Stimulated activated CD4-positive, alpha-beta T cell treated with anti-CD3 and anti-CD28 coated beads, TNF-alpha, amount 100 ng/mL, for 1 hour (primary cell): ENCODE measurements at places on chromosomes 6 and 20.

GRCh38 chr6:74891349-74891831 lies 314.5 kb downstream of the COL12A1 start:
- DNase-seq, result no peak

GRCh38 chr6:35216412-35216732 lies 2.6 kb downstream of the SCUBE3 start:
- no peak for DNase-seq

GRCh38 chr6:161584051-161584450 lies 310.2 kb upstream of the AGPAT4 start:
- no peak for DNase-seq

DNA sequence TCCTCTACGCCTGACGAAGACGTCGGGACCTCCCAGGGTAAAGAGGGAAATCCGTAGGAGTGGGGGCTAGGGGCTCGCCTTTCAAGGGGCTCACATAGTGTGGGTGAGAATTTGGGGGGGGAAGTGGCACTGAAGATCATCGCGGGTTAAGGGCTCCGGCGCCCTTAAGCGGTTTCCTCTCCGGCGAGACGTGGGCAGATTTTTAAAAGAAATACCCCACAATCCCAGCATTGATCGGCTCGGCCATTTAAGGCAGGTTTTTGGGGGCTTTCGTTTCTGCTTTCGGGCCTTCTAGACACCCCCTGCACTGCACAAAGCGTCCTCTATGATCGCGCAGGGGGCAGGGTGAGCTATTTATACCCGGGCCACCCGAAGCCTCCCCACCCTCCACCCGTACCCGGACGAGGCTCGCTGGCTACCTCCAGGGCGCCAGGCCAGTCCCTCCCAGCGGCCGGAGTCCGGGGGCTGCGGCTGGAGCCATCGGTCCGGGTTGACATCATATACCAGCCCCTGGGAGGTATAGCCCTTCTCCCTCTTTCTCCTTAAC lies 1.2 kb downstream of the NKX2-2 start:
- DNase-seq, result no peak

GRCh38 chr6:31681135-31681671 lies 336 bp upstream of the LY6G5C start:
- DNase-seq, result no peak

GRCh38 chr6:386688-387266 lies 4.8 kb upstream of the IRF4 start:
- DNase-seq, result no peak
